Calu3 (cell line): ENCODE measurements at places on chromosomes 2 and 18.

GRCh38 chr18:56807901-56808300, 156.7 kb downstream of the WDR7 start:
- DNase-seq: no peak

GRCh38 chr2:98555696-98556095, 52.6 kb downstream of the COA5 start:
- DNase-seq: no peak

DNA sequence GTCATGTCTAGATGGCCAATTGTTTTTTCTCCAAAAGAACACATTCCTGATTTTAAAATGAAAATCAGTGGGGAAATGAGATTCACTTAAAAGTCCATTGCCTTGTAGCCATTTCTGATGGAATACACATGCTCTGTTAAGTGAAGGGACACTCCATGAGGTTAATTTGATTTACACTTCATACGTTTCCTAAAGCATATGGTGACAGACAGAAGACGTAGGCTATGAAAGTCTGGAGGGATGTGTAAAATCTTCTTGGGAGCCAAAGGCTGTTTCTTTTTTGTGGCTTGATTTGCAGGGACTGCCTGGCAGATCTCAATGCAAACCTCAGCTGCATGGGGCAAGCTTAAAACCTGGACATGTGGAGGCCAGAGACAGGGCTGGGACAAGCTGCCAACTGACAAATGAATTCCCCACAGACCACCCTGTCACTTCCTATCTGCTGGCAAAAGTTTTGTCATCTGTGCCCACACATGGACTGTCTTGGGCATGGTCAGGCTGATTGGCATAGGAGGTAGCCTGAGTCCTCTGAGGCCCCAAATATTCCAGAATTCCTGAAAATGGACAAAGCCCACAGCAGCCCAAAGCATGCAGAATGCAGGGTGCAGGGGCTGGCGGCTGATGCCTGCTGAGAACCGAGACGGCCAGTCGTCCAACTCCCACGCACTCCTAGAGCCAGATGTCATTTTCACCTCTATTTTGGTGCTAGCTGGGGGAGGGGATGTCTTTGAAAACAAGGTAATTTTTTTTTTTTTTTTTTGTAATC, 73.9 kb downstream of the SDC1 start:
- no peak for DNase-seq

GRCh38 chr2:195388028-195388427, 269.0 kb upstream of the SLC39A10 start:
- no peak for DNase-seq

GRCh38 chr2:15894481-15895144, 45.7 kb upstream of the MYCN start:
- no peak for DNase-seq

- peak; percentile 3 for DNase-seq
These were observed 148.7 kb downstream of the CALCRL start for GRCh38 chr2:187299122-187299906.

GRCh38 chr2:133040170-133040569, 370.2 kb upstream of the LYPD1 start:
- no peak for DNase-seq
